ENCODE measurements at places on chromosomes 11 and 22.

GRCh38 chr22:50535113-50535512 is 5.3 kb upstream of the TYMP start:
- DNase-seq, result no peak

DNA sequence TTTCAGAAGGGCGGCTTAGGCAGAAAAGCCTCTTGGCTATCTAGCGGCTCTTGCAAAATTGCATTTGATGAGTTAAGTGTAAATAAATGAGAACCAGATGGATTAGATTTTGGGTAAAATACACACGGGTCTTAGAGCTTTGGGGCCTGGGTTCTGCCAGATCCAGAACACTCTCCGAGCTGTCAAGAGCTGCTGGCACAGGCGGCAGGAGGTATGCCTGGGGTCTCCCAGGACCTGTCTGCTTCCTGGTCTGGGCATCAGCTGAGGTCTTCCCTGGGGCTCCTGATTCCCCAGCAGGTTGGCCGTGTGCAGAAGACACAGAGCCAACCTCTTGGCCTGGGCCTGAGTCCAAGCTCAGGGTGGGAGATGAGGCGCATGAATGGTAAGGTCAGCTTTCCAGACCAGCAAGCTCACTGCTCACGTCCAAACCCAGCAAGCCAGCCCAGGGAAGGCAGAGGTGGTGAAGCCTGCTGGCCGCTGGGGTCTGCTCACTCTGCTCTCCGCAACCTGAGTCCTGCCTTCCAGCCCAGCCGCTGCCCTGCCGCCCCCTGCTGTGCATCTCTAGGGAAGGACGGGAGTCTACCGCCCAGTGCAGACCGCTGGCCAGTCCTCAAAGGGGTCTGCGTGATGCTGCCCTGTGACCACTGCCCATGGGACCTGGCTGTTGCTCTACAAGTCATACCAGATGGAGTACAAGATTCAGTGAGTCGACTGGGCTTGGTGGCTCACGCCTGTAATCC is 44.9 kb downstream of the SCUBE1 start:
- DNase-seq, result no peak

DNA sequence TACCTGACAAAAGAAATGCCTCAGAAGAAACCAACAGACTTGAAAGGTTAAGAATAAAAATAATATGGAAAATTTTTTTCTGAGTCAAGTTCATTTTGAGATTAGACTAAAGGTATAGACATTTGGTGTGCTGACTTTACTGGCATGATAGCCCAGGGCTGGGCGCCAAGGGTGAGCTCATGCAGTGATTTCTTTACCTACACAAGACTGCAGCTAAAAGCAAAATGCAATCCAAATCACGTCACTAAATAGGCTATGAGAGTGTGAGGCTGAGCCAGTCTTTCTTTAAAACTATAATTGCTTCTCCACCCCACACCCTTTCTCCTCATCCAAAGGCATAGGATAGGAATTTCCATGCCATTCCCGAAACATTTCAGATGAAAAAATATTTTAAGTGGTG is 196.5 kb downstream of the FAM76B start:
- DNase-seq, result no peak

- no peak for DNase-seq
These were observed 104.7 kb upstream of the OR4B1 start for GRCh38 chr11:48111891-48112290.

- no peak for DNase-seq
These were observed 3.8 kb upstream of the CCDC188 start for GRCh38 chr22:20154602-20155187.

DNA sequence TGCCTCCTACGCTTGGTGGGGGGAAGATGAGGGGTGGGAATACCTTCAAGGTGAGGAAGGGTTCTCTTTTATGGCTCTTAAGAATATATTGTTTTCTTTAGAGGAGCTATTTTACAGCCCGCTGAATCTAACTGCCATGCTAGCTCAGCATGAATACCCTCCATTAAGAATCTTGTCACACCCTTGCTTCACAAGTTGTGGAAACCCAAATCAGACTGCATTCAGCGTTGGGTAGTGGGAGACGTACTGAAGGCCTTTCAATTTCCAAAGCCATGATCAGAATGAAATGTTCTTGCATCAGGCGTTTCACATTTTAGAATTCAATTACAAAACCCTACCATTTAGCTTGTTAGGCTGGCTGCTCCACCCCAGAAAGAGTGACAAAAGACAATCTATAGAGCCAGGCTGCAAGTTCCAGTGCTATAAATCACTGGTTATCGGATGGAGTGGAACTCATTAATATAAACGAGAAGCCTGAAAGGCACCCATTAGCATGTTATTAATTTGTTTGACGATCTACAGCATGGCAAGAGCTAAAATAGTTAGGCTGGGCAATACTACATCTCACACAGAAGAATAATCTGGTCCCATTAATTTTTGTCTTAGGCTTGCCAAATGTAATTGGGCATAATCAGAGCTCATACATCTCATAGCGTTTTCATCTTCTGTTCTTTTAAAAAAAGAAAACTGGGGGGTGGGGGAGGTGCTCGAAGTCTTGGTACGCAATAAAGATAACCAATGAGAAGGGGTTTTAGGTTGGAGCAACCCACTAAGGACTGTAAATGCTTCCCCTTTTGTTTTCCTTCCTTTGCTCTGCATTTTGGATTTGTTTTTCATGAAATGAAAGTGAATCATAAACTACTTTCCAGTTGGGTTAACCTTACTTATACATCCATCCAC is 57.5 kb downstream of the ABTB2 start:
- no peak for DNase-seq

DNA sequence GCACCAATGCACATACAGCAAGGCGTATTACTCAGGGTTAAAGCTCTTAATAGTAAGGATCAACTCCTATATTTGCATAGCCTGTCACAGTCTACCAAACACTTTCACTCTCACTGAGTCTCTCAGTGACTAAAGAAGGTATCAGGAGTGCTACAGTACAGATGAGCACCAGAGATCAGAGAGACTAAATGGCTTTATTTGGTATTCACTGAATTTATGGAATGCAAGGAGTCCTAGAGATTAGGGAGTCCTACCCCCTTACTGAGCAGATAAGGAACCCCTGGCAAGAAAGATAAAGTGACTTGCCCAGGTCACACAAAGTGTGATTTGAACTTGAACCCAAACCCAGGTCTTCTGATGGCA is 396.4 kb upstream of the CCDC90B start:
- DNase-seq, result no peak

DNA sequence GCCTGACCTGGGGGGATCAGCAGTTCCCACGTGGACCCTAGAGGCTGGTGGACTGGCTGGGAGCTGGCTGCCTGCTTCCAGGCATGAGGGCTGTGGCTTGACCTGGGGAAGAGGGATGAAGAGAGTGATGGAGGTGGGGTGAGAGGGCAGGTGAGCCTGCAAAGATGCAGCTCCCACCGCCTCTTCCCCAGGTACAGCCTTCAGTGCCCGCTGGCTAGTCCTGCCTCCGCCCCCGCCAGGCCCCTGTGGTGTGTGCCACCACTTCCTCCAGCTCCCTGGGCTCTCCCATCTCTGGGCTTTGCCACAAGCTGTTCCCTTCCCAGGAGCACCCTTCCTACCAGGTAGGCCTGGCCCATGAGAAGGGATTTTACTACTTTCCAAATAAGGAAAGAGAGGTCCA is 19.1 kb downstream of the PARVG start:
- no peak for DNase-seq

GRCh38 chr22:24157822-24158135 is 23.5 kb upstream of the SUSD2 start:
- DNase-seq, result no peak

- no peak for DNase-seq
These were observed 588.2 kb downstream of the BRD1 start for GRCh38 chr22:49239264-49240015.

DNA sequence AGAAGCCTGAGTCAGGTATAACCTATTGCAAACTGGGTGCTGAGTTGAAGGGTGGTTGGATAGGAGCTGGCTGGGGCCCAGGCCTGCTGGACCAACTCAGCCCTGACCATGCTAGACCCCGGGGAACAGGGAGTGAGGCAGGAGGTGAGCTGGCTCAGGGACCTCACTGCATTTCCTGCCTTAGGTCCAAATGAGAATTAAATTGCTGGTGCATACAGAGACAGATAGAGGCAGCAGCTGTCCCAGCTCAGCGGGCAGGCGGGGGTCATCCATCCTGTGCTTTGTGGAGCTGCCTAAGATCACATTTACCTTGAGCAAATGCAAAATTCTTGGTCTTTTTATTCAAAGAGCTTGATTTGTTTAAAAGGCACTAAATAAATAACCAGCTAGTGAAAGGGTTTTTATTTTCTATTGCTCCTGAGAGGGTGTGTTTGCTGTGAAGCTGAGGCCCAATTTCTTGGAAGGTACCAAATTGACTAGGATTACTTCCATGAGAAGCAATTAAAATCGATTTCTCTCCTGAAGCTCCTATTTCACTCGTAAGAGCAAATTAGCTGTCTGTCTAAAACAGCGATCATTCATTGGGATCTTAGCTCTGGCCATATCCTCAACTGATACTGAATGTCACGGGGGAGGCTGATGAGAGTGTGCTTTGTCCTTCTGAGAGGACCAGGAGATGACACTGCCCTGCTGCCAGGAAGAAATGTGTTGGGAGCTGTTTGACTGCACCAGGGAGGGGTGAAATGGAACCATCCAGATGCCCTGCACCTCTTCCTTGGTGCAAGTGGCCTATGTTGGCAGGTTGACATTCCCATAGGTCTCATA is 24.9 kb downstream of the USH1C start:
- DNase-seq, result no peak

GRCh38 chr11:80798174-80798573 is 1357.3 kb upstream of the TENM4 start:
- no peak for DNase-seq

DNA sequence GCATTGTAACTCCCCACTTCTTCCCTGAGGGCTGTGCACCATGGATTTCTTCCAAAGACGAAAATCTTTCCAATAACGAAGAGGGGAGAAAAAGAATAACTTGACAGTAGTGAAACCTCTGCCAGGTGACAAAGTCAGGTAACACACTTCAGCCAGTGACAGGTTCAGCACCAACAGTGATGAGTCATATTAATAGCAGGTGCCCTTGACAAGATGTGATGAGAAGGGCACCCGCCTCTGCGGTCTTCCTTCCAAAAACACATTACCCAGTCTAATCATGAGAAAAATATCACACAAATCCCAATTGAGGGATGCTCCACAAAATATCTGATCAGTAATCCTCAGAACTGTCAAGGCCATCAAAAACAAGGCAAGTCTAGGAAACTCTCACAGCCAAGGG is 157.8 kb downstream of the EFCAB6 start:
- no peak for DNase-seq

GRCh38 chr11:117875382-117876058 is 938 bp downstream of the FXYD6 start:
- no peak for DNase-seq

DNA sequence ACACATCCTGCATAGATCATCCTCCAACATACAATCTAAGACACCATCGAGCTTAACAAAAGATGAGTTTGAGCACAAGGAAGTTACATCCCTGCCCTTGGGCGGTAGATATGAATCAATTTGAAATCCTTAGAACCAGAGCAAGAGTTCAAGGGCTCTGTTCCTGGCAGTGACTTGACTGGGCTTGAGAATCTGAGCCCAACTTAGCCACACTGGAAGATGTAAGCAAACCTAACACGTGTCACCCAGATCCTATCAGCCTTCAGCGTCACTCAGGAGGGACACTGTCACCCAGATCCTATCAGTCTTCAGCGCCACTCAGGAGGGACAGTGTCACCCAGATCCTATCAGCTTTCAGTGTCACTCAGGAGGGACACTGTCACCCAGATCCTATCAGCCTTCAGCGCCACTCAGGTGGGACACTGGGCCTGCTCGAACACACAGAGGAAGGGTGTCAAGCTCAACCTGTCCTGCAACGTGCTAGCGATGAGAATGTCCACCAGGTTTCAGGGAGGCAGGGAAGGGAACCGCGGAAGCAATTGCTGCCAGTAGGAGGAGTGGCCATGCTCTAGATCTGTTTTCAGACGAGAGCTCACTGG is 32.8 kb upstream of the CTSD start:
- DNase-seq, result no peak

DNA sequence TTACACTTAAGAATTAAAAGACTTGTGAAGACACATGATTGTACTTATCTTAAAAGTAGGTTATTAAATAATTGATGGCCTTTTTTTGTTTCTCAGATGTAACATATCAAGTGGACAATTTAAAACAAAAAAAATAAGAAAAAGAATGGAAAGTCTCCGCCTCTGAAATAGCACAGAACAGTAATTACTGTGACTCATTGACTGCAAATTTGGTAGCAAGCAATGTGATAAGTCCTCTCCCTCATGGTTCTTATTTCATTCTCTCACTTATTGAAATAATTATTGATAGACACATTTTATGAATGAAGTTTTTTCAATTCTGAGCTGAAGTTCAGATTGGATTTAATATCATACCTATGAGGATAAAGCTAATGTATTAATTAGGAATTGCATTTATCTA is 717.9 kb upstream of the LUZP2 start:
- no peak for DNase-seq

DNA sequence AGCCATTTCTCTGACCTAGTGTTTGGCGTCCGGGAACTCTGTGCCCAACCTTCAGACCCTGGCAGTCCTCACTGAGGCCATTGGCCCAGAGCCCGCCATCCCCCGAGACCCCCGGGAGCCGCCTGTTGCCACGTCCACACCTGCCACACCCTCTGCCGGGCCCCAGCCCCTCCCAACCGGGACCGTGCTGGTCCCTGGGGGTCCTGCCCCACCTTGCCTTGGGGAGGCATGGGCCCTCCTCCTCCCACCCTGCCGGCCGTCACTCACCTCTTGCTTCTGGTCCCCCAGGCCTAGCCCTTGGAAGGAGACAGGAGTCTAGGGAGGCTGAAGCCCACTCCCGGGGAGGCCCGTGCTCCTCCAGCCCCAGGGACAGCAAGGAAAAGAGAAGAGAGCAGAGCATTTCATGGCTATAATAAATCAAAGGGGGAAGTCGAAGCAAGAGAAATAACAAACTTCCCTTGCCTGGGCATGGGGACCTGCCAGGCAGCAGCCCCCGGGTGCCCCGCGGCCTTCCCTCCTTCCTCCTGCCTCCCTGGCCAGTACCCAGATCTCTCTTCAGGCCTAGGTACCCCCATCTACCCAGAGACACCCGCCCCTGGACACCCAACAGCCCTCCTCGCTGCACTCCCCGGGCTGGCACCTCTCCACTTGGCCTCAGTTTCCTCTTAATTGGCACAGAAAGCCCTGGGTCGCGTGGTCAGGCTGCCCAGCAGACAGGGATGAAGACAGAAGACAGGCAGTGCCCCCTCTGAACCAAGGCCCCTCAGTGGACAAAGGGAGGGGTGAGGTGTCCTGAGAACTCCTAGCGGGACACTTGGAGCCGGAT is 13.0 kb upstream of the SLC39A13 start:
- no peak for DNase-seq

GRCh38 chr22:48258064-48258701 is 1495.7 kb downstream of the TBC1D22A start:
- DNase-seq, result no peak

DNA sequence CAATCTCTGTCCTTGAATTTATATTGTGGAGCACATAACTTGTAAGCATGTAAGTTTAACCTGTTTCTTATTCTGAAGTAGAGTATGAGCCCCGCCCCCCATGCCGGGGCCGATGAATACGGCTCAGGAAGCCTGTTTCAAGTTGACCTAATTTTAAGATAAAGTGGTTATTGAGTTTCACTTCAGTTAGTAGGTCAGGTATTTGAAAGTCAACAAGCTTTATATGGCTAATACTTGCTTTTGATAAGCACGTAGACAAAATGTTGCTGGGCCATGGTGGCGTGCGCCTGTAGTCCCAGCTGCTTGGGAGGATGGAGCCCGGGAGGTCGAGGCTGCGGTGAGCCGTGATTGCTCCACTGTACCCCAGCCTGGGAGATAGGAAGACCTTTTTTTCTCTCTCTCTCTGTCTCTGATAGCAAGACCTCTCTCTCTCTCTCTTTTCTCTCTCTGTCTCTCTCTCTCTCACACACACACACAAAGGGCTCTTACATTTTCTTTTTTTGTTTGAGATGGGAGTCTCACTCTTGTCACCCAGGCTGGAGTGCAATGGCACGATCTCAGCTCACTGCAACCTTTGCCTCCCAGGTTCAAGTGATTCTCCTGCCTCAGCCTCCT is 14.4 kb downstream of the YWHAH start:
- DNase-seq, result no peak

All from stimulated activated CD8-positive, alpha-beta memory T cell treated with anti-CD3 and anti-CD28 coated beads, Interleukin-15, amount 100 ng/mL, for 48 hours (primary cell).